Hematopoietic multipotent progenitor cell (in vitro differentiated cells): ENCODE measurements at places on chromosomes 12 and 14.

DNA sequence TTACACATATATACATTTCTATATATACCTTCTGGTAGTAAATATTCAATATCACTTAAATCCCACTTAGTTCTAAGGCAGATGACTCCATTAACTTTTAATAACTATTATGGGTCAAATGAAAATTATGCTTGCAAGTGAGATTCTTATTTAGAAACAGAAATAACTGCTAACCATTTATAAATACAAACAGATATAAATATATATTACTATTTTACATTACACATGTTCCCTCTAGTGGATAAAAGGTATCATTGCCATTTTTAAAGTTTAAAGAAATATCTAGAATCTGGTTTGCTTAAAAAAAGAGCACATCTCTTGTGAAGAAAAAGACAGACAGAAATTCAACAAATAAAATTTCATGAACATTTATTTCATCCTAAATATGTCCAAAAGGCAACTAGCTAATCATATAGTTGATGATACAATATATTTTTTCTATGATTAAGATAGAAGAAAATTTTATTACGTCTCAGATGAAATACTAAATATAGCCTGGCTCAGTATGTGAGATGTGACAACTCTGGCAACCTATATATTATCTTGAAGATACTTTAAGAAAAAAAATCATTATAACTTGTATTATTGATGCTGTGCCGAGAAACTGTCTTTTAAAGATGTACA is 11.7 kb upstream of the RAD51AP1 start:
- DNase-seq: no peak

GRCh38 chr12:109553483-109553882 is 19.8 kb downstream of the MMAB start:
- no peak for DNase-seq

- DNase-seq: no peak
Measured at GRCh38 chr14:76413106-76413961, 37.4 kb downstream of the ESRRB start.

DNA sequence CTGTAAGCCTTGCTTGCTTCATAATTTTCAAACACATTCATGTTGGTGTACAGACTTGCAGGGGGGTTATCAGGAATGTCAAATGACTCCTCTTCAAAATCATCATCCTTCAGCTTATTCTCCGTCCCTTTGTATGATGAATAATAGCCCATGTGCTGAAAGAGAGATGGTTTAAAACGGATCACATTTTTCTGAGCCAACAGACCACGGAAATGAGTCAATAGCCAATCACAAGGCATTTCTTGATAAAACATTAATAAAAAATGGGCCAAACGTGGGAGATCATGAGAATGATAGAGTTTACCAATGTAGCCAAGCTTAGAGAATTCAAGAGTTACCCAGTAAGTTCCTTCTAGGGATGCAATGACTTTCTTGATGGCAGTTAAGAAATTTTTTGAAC is 105.5 kb downstream of the NTS start:
- DNase-seq: no peak
